Immature natural killer cell (primary cell): ENCODE measurements at places on chromosomes 11 and 22.

DNA sequence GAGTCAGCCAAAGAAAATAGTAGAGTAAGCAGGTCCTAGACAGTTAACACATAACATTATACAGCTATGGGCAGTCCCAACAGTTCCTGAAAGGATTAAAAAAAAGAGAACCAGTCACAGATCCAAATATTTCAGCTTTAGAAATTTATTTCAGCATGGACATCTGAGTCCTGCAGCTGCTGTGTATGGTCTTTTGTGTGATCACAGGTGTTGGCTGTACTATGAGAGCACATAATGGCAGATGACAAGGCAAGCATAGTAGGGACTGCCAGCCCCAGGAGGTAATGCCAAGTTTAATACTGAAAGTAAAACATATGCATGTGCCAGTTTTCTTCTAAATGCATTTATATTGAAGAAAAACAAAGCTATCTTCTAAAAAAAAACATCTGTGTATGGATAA, 158.1 kb downstream of the GRIA4 start:
- DNase-seq, result no peak

- DNase-seq, result no peak
Measured at GRCh38 chr11:44729713-44730112, 3.0 kb downstream of the TSPAN18 start.

DNA sequence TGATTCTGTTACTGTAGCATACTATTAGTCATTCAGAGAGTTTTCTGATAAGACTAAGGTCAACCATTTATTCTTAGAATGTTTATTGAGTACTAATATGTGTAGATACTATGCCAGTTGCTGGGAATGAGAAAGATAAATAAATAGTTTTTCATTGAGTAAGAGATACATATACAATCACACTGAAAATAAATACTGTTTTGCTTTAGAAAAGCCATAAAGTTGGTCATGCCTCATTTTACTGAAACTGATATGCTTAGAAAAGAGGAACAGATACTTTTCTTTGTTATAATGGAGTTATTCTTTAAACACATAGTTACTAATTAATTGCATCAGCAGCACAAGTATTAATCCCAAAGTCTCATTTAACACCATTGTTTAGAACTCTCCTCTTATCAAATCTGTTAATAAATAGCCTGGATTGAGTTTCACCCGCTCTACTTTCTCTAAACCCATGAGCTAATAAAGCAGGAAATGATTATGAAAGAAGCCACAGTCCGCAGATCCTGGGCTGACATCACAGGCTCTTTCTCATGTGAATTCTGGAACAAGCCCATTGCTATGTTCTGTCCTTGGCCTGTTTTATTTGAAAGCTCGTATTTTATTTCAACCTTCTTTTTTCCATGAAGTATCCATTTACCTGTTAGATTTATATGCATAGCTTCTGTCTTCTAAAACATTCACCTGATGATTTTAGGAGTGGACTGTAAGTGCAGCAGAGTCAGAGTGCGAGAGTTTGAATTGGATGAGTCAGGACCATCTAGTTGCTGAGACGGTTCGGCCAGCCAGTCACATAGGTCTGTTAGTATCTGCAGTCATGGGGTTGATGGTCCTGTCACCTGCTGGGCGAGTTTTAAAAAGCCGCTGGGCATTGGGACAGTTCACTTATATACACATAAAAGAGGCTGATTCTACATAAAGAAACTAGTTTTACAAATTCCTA, 35.5 kb downstream of the PIWIL4 start:
- no peak for DNase-seq

DNA sequence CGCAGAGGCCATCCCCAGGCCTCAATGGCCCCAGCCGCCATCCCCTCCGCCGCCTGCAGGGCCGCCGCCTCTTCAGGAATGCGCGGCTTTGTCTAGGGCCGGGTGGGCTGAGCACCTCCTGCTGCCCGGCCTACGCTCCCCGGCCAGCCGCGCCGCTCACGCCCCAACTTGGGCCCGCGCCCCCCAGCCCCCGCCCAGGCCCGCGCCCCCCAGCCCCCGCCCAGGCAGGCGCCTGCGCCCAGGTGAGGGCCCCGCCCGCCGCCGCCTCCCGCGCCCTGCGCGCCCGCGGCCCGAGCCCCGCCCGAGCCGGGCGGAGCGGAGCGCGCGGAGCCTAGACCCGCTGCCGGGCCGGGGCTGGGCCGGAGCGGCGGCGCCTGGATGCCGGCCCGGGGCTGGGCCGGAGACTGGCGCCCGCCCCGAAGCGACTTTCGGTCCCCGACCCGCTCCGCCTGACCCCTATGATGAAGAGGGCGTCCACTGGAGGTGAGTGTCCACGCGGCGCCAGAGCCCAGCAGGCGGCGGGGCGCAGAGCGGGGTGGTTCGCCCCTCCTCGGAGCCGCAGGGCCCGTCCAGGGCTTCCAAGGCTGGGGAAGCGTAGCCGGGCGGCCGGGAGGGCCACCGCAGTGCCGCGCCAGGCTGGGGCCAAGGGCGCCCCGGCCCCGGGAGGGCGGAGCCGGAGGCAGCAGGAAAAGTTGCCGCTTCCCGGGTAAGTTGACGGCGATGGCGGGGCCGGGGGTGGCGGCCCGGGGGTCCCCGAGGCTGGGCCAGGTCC, 34.3 kb upstream of the PRODH start:
- DNase-seq, result no peak

GRCh38 chr11:13927481-13927880, 35.0 kb upstream of the SPON1 start:
- no peak for DNase-seq

GRCh38 chr11:58787903-58788302, 56.2 kb upstream of the GLYAT start:
- no peak for DNase-seq

- peak; percentile 7 for DNase-seq
Measured at GRCh38 chr22:24952837-24953383, 394 bp downstream of the KIAA1671 start.

- DNase-seq, result no peak
Measured at GRCh38 chr11:129855086-129855485, 39.4 kb downstream of the TMEM45B start.

- no peak for DNase-seq
Measured at GRCh38 chr11:130872102-130872501, 44.2 kb downstream of the SNX19 start.

DNA sequence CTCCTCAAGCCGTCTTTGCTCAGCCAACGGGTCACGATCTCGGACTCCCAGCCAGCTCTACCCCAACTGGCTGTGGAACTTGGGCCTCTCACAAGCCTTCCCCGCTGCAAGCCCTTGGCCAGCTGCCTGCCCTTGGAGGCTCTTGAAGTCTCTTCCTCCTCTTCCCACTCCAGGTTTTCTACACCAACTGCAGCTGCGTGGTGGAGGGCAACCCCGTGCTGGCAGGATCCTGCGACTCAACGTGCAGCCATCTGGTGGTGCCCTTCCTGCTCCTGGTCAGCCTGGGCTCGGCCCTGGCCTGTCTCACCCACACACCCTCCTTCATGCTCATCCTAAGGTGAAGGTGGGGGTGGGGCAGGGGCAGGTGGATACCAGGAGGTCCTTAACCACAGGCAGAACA, 40.5 kb upstream of the TPBGL start:
- no peak for DNase-seq

DNA sequence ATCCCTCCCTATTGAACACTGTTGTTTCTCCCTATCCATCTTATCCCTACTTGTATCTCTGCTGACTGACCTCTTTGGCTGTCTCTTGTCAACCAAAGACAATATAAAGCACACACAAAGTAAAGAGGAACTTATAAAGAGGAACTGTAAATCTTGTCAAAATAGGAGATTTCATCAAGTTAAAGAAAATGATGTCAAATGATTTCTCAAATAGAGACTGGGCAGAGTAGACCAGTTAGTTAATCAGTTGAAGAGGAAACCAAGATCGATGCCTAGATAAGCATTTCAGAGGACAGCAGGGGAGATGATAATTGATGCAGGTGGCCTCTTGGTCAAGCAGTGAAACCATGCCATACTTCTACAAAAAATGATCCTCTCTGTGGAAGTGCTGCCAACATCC, 22.7 kb downstream of the KCNQ1OT1 start:
- DNase-seq, result no peak

- DNase-seq, result no peak
Measured at GRCh38 chr11:88119561-88119960, 55.7 kb downstream of the RAB38 start.

GRCh38 chr11:70756756-70757155, 358.4 kb downstream of the CTTN start:
- no peak for DNase-seq

- no peak for DNase-seq
Measured at GRCh38 chr11:66473167-66473566, 6.5 kb downstream of the PELI3 start.

DNA sequence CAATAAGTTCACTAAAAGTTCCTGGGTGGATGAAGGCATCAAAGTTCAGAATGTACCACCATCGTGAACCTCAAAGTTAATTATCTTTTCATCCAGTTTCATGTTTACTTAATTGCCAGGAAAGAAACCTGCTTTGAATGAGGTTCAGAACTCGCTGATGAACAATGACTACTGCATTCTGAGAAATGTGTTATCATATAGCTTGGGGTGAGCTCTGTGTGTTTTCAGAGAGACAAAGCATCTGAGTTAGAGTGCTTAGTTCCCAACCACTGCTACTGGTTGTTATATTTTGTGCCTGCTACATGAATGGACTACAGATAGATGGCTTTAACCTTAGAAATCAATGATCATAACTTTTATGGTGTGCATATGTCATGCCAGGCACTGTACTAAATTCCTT, 1131.0 kb downstream of the DLG2 start:
- no peak for DNase-seq

- no peak for DNase-seq
Measured at GRCh38 chr11:70618431-70619101, 220.2 kb downstream of the CTTN start.

- no peak for DNase-seq
Measured at GRCh38 chr11:28250192-28250591, 142.0 kb downstream of the METTL15 start.

DNA sequence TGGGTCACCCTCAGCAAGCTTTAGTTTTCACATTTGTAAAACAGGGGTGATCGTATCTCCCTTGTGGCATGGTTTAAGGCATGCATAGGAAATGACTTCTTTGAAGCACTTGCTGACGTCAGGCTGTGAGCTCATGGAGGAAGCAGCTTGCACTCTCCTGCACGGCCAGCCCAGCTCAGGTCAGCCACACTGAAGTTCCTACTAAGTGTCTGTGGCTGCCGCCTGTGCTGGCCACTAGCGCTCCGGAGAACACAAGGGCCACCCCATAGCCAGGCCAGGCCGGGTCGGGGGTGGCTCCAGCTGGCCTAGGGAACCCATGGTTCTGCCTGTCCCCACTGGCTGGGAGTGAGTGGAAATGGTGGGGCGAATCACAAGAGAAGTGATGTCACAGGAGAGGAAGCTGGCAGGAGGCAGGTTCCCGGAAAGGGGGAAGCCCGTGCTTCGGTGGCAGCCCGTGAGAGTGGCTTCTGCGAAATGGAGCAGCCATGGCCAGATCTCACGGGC, 28.2 kb downstream of the KCTD17 start:
- peak; percentile 92 for DNase-seq

DNA sequence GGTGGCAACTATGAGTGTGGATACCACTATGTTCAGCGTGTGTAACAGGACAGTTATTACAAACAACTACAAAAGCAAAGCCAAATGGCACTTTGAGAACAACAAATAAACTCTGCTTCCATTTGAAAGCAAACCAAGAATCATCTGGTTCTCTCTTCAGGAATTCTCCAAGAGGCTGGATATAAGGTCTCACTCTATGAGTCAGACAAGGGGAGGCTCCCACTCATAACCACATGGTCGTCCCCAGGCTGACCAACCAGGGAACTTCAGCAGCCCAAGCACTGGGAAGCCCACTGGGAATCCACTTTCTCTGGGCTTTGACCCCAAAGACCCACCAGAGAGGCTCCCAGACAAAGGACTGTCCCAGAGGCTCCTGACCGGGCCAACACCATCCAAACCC, 35.3 kb downstream of the DGCR2 start:
- DNase-seq, result no peak

DNA sequence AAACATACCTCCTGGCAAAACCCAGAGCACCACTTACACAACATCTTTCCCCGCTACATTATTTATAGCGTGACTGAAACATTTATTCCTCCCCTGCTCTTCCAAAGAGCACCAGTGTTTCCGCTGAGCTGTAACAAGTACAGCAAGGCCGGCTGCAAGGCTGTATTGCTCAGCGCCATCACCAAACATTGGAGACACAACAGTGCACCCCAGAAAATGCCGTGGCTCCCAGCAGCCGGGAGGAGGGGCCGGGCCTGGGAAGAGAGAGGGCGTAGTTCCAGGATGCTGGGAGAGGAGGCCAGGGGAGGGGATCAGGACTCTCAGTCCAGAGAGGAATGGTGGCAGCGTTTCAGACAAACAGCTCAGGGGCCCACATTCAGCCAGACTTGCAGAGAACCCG, 133.2 kb downstream of the DSCAML1 start:
- no peak for DNase-seq

GRCh38 chr11:123570939-123571580, 83.4 kb downstream of the SCN3B start:
- no peak for DNase-seq

DNA sequence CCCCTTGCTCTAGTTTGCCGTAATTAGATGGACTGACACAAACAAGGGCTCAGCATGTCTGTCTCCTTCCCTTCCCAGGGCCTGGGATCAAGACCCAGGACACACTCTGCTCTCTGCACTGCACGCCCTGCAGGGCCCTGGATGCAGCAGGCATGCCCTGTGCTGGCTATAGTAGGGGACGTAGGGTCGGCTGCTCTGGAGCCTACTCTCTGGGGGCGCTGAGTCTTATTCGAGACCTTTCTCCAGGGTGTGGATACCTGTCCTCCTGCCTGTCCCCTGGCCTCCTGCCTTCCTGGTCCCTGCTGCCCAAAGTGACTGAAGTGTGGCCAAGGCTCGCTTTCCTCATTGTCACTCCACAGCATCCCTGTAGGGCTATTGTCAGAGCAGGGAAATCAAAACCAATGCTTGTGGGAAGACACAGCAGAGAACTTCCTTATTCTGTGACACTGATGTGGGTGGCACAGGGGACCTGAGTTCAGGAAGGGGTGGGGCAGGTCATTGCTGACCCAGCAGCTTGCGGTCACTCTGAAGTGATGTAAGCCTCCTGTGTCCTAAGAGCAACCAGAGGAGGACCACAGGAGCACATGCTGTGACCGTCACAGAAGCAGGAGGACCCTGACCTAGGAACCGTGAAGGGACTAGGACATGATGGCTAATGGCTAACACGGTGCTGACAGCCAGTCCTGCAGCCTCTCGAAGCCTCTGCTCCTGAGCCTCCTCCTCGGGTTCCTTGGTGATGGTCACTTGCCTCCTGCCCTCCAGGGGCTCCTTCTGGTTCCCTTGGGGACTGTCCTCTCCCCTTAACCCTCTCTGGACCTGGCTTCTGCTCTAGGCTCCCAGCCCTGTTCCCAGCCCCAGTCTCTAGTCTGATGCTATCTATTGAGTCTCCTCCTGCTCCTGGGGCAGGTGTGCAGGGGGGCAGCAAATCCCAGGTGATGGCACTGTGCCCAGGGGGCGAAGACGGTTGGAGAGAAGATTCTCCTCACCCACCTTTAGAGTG, 10.3 kb downstream of the APOBEC3A start:
- no peak for DNase-seq

DNA sequence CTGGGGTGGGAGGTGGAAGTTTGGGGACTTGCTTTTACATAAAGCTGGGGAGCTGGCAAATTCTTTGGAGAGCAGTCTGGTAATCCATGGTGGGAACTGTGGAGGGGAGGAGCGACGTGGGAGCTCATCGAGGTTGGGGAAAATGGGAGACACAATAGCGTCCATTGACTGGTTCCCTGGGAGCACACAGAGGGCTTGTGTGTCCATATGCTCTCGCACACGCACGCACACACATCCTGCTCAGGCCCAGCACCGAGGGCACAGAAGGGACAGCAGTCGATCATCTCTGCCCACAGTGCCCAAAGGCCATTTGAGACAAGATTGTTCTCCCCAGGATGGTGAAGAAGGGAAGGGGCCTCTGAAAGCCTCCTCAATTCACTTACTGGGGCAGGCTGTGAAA, 53.7 kb downstream of the FBXO7 start:
- no peak for DNase-seq
